ENCODE measurements at places on chromosomes 5 and 9. TPM values are rescaled to one million over a fixed set of nuclear protein-coding genes. Genes with fewer than 3 reads are reported as not detected.

ACER2 gene
- 2.1 TPM for total RNA-seq

GABRA6 gene
- not detected for total RNA-seq

MSX2 gene
- total RNA-seq: 2.8 TPM

FYB1 gene
- not detected for total RNA-seq

PPP2CA gene
- 185 TPM for total RNA-seq

ABCA1 gene
- 33.3 TPM for total RNA-seq

ALG2 gene
- total RNA-seq: 27.6 TPM

- DNase-seq: no peak
These were observed 58.4 kb downstream of the OR2K2 start for GRCh38 chr9:111271481-111272080.

GRCh38 chr5:98474782-98475181 is 298.7 kb upstream of the RGMB start:
- no peak for DNase-seq

Data from endodermal cell (in vitro differentiated cells).